RCC 7860 (cell line): ENCODE measurements at places on chromosomes 12 and 14.

- DNase-seq, result no peak
Measured at GRCh38 chr14:59240356-59240755, 51.9 kb downstream of the DAAM1 start.

- no peak for DNase-seq
Measured at GRCh38 chr12:96084624-96085023, 49.2 kb upstream of the LTA4H start.

DNA sequence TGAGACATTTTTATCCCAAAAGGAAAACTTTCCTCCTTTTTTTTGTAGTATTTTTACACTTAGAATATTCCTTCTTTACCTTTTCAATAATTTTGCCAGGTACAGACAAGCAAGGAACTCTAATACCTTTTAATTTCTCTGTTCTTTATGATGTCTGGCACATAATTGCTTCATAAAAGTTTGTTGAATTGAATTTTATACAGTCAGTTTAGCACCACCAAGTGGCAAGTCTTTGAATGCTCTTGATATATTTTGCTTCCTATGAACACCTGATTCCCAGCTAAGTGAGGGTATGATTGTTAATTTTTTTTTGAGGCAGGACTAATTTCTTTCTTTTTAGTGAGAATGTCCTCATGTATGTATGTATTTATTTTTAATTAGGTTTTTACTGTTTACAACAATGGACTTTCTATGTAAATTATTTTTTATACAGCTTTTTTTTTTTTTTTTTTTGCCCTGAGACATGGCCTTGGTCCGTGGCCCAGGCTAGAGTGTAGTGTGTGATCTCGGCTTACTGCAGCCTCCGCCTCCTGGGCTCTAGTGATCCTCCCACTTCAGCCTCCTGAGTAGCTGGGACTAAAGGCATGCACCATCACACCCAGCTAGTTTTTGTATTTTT lies 6.9 kb downstream of the TBC1D15 start:
- no peak for DNase-seq

DNA sequence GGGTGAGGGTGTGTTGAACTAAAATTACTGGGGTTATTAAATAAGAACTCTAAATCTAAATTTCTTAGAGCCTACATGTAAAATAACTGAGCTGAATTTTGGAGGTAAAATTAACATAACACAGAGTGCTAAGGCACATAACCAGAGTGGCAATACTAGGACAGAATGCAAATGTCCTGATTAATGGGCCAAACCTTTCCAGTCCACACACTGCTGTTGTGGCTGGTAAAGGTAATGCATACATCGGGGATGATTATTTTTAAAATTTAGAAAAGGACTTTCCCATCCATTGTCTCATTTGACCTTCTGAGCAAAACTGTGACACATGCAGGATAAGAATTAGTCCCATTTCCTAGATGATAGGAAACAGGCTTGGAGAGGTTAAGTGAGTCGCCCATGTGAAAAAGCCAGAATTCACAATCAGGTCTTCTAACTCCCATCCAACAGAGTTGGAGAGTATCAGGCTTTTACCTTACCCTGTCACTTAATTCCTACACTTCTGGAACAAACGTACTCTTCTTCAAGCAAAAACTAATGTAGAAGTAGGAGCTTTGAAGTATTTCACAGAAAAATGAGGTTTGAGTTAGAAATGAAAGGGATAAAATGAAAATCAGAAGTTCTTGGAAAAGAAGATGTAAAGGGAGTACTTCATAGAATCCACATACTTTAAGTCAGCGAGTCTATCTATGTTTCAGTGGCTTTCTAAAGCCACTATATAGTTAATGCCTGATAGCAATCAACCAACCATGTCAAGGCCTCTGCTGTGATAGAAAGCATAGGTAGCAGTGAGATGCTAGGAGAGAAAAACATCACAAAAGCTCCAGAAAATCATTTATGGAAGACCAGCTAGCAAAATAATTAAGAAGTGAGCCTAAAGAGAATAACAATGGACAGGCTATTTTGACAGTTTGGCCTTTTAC lies 334.9 kb upstream of the DIO2 start:
- DNase-seq, result no peak

DNA sequence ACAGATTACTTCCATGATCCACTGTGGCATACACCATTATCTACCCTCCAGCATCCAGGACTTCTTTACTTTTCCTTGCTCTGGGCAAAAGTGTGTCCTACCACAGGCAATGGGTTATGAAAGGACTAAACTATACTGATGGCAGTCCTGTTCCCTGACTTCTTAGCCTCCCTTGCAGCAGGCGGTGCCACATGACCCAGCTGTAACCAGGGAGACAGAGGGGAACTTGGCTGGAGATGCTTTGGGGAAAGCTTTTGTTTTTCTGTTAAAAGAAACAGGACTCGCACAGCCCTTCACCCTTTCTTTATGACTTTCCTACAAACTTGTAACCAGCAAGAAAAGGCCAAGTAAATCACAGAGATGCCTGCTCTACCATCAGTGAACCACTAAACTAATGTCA lies 394.4 kb downstream of the PCNX1 start:
- no peak for DNase-seq

- DNase-seq, result no peak
Measured at GRCh38 chr14:55277972-55278740, 6.9 kb downstream of the FBXO34 start.

- no peak for DNase-seq
Measured at GRCh38 chr14:72740966-72741825, 152.7 kb downstream of the DPF3 start.

GRCh38 chr14:56124327-56124726 lies 6.1 kb downstream of the PELI2 start:
- DNase-seq, result no peak

- DNase-seq, result no peak
Measured at GRCh38 chr14:68153275-68153674, 333.7 kb downstream of the RAD51B start.

GRCh38 chr12:1530592-1531152 lies 63.7 kb downstream of the FBXL14 start:
- DNase-seq, result no peak

DNA sequence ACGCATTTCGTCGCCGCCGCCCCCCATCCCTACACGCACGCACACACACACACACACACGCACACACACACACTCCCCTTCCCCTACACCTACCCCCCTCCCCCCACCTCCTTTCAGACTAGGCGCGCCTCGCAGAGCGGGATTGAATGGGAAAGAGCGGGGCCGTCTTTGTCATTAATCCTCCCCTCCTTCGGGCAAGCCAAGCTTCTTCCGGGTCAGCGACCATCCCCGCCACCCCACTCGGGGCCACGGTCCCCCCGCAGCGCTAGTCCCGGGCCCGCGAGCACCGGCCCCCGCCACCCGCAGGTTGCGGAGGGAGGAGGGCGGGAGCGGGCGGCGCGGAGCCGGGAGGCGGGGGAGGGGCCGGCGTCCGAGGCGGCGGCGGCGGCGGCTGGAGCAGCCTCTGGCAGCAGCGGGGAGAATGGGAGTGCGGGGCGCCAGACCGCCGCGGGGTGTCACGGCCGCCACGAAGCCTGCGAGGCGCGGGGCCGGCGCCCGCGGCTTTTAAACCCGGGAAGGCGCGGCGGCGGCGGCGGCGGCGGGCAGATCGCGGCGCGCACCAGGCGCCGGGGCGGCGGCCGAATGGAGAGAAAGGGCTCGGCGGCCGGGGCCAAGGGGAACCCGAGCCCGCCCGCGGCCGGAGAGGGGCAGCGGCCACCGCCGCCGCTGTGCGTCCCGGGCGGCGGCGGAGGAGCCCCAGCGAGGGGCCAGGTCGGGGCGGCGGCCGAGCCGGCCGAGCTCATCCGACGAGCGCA lies at the start of gene TTC9:
Gene TTC9 (plus strand): TSS at position 369 of the 755 bp plus-strand sequence. CDS start 214 bp downstream, at position 583.
- no peak for DNase-seq

DNA sequence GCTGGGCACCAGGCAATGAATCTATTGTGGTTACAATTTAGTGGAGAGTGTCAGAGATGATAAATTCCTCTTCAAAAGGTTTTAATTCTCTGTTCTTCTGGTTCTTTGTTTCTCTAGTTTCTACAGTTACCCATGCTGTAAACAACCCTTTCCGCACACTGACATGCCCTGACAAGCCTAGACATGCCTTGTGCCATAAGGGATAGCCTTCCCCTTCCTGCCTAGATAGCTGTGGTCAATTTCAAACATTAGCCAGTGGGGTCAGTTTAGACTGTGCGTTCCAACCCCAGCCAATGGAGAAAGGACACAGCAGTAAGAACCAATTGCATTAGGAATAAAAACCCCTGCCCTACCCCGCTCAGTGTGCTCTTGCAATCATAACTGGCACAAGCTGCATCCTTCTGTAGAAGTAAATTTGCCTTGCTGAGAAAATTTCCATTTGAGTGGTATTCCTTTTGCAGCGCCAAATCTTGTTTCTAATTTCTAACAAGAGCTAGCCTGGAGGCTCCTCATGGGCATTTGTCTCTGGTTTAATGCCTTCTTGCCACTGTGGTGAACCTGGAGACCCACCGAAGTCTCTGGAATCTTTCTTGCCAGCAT lies 6.4 kb downstream of the EDDM3A start:
- no peak for DNase-seq

DNA sequence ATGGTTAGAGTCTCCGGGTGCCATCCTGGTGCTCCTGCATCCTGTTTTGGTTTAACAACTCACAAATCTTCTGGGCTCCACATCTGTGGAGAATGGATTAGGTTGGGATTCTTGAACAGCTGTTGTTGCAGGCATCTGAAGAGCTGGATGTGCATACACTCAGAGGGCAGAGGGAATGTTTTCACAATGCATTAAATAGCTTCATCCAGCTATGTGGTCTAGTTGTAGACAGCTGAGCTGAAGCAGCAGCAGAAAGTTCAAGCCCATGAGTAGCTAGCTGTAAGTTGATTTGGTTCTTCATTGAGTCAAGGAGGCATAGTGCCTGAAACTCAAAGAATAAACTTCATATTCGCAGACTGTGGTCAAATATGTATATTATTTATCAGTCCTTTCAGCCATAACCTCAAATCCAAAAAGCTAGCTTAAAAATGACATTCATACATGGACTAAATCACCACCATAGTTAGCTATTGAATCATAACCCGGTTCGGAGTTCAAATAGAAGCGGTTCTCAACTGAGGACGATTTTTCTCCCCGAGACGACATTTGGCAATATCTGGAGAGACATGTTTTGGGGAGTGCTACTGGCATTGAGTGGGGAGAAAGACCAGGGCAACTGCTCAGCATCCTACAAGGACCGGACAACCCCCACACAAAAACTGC lies 858 bp upstream of the ANKRD13A start:
- DNase-seq, result no peak

GRCh38 chr14:99772371-99773283 lies 20.6 kb upstream of the EML1 start:
- no peak for DNase-seq

DNA sequence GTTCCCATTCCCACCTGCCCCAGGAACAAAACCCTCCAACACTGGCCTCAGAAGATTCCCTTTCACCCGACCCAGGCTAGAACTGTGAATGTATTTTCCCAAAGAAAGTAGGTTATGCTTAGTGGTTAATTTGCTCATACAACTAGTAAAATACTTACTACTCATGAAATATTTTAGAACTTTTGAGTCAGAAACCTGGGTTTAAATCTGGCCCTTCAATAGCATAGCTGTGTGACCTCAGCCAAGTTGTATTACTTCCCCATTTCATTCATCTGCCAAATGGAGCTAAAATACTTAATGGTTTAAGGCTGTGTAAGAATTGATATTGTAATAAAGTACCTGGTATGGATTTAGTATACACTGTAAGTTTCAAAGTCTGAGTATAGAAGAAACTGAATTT lies 69.1 kb upstream of the DNM1L start:
- DNase-seq, result no peak

DNA sequence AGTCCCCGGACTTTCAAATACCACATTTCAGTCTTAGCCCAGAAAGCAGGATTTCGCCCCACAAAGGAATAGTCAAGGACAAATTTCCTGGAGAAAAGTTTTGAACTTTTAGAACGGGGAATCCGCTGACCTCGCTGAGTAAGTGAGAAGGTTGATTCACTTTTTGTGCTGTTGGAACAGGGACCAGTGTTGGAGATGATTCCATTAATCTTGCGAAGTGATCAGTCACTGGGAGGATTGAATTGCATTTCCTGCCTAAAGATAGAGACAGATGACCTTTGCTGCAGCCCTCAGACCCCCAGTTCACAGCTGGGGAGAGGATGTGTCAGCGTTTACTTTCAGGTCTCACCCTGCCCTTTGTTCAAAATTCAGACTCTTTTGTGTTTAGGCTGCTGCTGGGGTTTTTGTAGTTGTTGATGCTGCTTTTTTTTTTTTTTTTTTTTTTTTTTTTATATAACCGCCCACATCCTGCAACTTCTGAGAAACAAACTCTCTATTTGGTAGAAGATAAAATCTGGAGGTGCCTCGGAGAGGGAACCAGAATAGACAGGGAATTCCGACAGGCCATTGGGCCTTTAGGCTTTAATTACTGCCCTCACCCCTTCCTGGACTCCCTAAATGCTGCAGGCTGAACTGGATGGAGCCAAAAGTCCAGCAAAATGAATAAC lies 9.8 kb upstream of the KDM2B start:
- DNase-seq, result peak; percentile 11

- no peak for DNase-seq
Measured at GRCh38 chr14:99807413-99808153, 14.4 kb downstream of the EML1 start.

GRCh38 chr14:104895786-104896661 lies 28.7 kb upstream of the PLD4 start:
- DNase-seq, result no peak

- DNase-seq, result peak; percentile 84
Measured at GRCh38 chr14:104694991-104695659, 5.7 kb downstream of the INF2 start.

- DNase-seq, result no peak
Measured at GRCh38 chr12:527241-527640, 67.5 kb downstream of the B4GALNT3 start.

DNA sequence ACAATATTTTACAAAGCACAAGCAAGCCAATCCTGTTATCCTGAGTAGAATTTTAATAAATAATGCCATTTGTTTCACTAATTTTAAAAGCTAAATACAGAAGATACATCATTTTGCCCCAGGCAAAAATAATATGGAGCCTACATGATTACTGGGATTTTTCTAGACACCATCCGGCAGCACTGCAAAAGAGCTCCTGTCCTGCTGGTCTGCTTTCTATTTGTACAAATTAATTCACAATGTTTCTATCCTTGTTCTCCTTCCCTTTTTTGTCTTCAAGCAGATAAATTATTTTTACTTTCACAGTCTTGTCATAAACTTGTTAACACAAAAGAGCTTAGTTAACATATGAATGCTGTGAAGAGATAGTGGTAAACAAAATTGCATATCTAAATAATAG lies 4.6 kb downstream of the SIX1 start:
- no peak for DNase-seq

- no peak for DNase-seq
Measured at GRCh38 chr12:115983226-115983798, 294.2 kb downstream of the MED13L start.

DNA sequence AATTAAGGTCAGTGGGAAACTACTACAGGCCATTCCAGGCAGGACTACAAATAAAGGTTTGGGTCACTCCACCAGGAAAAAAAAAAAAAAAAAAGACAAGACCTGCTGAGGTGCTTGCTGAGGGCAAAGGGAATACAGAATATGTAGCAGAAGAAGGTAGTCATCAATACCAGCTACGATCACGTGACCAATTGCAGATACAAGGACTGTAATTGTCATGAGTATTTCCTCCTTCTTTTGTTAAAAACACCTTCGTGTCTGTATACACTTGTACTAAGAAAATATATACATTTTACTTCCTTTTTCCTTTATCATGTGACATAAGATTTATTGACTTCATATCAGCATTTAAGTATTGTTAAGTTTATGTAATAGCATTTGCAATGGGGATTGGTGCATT lies 19.2 kb downstream of the GYS2 start:
- no peak for DNase-seq
